ENCODE measurements at places on chromosomes 13 and 19.

GRCh38 chr13:111568290-111568689, 247.8 kb downstream of the TEX29 start:
- DNase-seq = no peak

- peak; percentile 96 for DNase-seq
Measured at GRCh38 chr13:40503966-40504591, 162.4 kb downstream of the FOXO1 start.

DNA sequence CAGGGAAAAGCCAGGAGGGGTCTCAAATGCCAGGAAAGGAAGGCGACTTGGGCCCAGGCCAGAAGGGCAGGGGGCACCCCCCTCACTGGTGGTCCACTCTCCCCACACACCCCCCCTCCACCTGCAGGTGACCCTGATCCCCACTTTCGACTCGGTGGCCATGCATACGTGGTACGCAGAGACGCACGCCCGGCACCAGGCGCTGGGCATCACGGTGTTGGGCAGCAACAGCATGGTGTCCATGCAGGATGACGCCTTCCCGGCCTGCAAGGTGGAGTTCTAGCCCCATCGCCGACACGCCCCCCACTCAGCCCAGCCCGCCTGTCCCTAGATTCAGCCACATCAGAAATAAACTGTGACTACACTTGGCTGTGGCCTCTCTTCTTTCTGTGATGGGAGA, 14.9 kb downstream of the MAP1S start:
- no peak for DNase-seq

DNA sequence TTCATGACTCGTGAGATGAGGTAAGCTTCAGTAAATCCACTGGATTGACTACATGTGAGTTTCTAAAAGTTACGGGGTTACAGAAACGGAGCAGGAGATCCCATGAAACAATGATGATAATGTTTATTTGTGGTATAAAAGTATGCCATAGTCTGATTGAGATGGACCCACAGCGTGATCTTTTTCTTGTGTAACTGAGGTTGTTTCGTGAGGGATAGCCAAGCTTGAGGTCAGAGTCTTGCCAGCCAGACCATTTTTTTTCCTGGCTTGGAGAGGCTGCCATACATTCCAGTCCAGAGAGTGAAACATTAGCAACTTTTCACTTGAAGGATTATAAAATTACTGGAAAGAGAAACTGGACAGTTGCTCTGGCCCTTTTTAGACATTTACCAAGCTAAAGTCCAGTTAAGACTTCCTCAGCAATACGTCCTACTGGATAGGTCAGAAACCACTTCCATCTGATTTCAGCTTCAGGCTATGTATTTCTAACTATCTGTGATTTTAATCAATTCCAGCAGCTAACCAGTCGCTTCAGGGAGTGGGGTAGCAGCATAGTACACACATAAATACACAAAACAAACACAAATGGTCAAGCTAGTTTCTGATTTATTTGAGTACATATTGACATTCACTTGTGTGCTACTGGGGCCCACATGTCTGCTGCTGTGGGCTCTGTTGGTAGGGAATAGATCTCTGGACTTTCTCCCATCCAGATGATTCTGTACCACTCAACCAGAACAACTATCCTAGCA, 194.6 kb downstream of the POSTN start:
- DNase-seq = peak; percentile 96

DNA sequence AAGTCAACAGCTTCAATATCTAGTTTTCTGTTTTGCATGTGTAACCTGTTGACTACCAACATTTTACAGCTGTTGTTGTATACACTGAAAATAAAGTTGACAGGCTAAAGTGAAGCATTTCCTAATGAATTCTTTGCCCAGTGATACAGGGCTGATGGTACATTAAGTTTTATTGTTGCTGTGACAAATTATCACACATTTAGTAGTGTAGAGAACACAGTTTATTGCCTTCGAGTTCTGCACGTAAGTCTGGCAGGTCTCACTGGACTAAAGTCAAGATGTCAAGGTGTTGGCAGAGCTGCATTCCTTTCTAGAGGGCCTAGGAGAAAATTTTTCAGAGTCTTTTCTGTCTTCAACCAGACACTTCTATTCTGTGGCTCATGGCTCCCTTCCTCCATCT, 184.2 kb downstream of the SLITRK6 start:
- no peak for DNase-seq

GRCh38 chr13:59269476-59269875, 894.3 kb downstream of the DIAPH3 start:
- DNase-seq = peak; percentile 97

DNA sequence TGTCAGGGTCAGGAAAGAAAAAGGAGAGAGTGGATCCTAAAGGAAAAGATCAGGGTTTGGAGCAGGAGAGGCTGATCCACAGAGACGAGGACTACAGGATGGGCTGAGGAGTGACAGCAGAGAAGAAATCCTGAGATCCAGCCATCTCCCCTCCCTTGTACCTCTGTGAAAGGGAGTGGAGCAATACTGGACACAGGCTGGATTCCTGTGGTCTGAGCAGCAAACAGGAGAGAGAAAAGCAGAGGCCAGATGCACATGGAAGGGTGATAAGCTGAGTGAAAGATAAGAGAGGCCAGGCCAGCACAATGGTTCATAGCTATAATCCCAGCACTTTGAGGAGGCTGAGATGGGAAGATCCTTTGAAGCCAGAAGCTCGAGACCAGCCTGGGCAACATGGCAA, 472.1 kb upstream of the TSHZ3 start:
- no peak for DNase-seq

GRCh38 chr13:40172149-40172591, 494.3 kb downstream of the FOXO1 start:
- DNase-seq = no peak

DNA sequence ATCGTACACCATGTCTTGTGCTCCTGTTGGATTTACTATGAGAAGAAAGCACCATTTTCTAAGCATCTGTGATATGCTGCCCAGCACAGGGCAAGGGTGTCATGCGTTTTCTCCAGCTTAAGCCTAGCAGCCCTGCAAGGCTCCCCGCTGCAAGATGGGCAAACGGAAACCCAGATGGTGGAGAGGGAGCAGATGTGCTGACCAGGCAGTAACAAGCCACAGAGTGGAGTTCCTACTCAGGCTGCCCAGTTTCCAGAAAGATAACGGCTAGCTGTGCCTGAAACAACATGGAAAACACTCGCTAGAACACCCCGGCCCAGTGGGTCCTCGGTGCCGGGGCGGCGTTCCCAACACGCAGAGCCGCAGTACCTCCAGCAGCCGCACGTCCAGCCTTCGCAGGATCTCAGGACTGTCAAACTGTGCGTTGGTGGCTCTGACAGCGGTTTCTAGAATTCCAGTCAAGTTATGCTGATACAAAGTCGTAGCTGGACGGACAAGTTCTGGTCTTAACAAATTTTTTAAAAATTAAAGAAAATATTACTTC, 68.4 kb downstream of the TUBGCP3 start:
- no peak for DNase-seq

GRCh38 chr19:52188822-52189734, 774 bp upstream of the PPP2R1A start:
- DNase-seq = no peak

DNA sequence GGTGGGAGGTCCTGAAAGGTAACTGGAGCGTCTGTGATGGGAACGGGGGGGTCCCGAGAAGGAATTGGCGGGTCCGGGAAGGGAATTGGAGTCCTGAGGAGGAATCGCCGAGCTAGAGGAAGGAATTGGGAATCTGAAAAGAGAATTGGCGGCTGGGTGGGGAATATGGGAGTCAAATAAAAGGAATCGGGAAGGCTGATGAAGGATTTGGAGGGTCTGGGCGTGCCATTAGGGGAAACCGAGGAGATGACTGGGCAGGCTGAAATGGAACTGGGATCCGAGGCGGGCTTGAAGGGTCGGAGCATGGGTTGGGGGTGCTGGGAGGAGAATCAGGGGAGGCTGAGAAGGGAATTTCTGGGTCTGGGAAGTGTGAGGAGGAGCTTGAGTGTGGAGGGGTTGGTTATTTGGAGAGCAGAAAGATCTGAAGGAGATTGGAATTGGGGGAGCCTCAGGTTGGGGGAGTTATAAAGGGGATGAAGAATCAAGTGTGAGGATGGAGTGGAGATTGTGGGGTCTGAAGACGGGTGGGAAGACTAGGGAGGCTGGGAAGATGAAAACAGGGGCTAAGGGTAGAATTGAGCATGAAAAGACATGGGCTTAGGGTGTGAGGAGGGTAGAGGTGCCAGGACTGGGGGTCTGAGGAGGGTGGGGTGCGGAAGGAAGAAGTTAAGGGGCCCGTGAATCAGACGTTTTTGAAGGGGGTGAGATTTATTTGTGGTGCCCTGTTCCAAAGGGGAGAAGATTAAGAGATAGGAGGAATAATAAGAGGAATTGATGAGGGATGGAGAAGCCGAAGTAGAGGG, 718 bp downstream of the ACTN4 start:
- no peak for DNase-seq

DNA sequence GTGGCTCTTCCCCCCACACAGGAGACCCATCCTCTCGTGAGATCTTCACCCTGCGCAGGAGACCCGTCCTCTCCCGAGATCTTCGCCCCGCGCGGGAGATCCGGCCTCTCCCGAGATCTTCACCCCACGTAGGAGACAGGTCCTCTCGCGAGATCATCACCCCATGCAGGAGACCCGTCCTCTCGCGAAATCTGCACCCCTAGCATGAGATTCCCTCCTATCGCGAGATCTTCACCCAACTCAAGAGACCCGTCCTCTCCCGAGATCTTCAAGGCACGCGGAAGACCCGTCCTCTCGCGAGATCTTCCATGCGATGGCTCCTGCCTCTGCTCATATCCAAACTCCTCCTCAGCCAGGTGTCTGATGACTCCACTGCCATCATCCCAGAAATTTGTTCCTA, 24.3 kb downstream of the LAIR2 start:
- DNase-seq = no peak

- DNase-seq = no peak
Measured at GRCh38 chr19:52039169-52039568, 9.5 kb downstream of the ZNF432 start.

GRCh38 chr19:54921082-54921481, 15.1 kb downstream of the NCR1 start:
- DNase-seq = no peak

- peak; percentile 94 for DNase-seq
Measured at GRCh38 chr19:13037161-13037560, 41.9 kb downstream of the NFIX start.

- no peak for DNase-seq
Measured at GRCh38 chr13:43666403-43666802, 120.4 kb downstream of the ENOX1 start.

GRCh38 chr13:83248751-83249150, 633.5 kb downstream of the SLITRK1 start:
- DNase-seq = no peak

GRCh38 chr19:1245494-1246264, 2.7 kb upstream of the MIDN start:
- no peak for DNase-seq

DNA sequence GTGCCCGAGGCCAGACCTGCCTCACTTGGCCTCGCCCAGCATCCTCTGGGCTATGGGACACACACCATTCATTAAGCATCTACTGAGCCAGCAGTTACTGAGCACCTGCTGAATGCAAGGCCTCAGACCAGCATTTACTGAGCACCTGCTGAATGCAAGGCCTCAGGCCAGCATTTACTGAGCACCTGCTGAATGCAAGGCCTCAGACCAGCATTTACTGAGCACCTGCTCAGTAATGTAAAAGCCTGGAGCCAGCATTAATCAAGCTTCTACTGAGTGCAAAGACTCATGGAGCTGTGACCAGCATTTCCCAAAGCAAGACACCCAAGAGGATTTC, 3.7 kb downstream of the ATP8B3 start:
- no peak for DNase-seq

- DNase-seq = peak; percentile 18
Measured at GRCh38 chr13:76790526-76790925, 95.7 kb downstream of the KCTD12 start.

DNA sequence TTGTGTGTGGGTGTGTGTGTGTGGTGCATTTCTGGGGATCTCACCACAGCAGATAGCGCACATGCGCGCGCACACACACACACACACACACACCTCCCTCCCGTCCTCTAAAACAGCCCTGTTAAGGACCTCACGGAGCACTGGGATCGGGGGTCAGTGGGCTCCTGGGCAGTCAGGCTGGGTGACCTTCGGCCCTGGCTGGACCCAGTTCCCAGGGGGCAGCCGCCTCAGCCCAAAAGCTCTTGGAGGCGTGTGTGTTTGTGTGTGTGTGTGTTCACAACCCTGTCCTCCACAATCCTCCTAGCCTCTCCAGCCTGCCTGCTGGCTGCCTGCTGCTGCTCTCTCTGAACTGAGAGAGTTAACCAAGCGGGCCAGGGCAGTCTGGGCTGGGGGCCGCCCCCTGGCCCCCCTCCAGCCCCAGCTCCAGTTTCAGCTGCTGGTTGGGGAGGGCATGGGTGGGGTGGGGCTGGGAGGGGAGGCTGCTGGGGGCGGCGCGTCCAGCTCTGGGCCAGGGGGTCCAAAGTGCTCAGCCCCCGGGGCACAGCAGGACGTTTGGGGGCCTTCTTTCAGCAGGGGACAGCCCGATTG, at the start of gene FXYD1:
Gene FXYD1 (plus strand): TSS at position 520 of the 588 bp plus-strand sequence. CDS start 1,256 bp downstream, outside the sequence.
- DNase-seq = no peak

DNA sequence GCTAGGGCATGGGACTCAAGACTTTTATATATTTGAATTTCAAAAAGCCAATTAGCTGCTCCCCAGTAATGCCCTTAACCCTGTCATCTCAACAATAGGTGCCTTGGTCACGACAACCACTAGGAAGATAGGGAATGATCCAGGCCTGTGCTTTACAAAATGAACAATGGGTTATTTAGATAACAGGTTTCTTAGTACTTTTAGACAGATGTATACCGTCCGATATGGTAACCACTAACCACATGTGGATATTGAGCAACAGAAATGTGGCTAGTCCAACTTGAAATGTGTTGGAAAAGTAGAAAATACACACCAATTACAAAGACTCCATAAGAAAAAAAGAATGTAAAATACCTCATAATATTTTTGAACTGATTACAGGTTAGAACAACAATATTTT, 201.2 kb downstream of the LHFPL6 start:
- DNase-seq = no peak

- no peak for DNase-seq
Measured at GRCh38 chr19:13958043-13958442, 5.7 kb downstream of the DCAF15 start.

- peak; percentile 90 for DNase-seq
Measured at GRCh38 chr13:42039946-42040729, 8.3 kb upstream of the DGKH start.

- DNase-seq = no peak
Measured at GRCh38 chr19:56842412-56842811, 1.9 kb upstream of the PEG3 start.

DNA sequence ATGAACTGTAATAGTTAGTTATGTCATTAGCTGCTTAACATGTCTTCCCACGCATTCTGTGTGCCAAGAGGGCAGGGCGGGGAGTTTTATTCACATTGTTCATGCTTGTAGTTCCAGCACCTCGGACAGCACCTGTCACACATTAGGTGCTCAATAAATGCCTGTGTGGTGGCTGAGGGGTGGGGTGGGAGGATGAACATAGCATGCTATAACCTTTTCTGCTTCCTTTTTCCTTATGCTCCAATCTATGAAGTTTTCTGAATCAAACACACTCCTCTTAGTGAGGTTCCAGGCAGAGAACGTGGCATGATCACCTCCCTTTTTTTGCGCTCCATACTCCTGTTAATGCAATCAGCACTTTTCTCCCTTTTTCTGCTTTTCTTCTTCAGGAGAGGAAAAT, 15.8 kb upstream of the PTPRS start:
- no peak for DNase-seq

All from EH (cell line).